ENCODE measurements at places on chromosomes 2 and 18. TPM values are rescaled to one million over a fixed set of nuclear protein-coding genes. Genes with fewer than 3 reads are reported as not detected.

Gene MAPK4
- total RNA-seq, result under 0.01 TPM

DNA sequence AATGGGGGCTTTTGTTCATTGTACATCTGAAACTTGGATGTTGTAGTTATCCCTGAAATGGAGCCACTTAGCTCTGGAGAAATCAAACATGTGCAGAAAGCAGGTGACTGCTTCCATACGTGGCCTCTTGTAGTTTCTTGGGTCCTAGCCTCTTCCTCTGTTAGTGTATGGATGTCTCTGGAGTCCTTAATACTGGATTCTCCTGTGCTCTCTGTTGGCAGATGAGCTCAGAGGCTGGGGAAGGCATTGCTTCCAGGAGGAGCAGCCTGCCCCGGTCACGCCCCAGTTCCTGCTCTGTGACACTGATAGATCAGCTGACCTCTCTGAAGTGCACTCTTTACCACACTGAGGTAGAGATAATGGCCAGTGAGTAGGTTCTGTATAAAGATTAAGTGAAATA, 176.2 kb downstream of the LDLRAD4 start:
- H3K4me1 ChIP-seq, result no peaks in the 10 kb centered on the region
- H3K36me3 ChIP-seq, result no peaks in the 10 kb centered on the region
- no peak overlapping the region for H3K4me3 ChIP-seq
- no peaks in the 10 kb centered on the region for H3K27me3 ChIP-seq
- no peak for DNase-seq

Gene ME2
- total RNA-seq, result 43.9 TPM

GRCh38 chr2:218622606-218623365, 15.1 kb downstream of the PLCD4 start:
- no peak for DNase-seq
- H3K27me3 ChIP-seq, result no peaks in the 10 kb centered on the region
- no peak overlapping the region for H3K27ac ChIP-seq
- no peak overlapping the region for H3K4me3 ChIP-seq
- no peaks in the 10 kb centered on the region for H3K36me3 ChIP-seq
